GM04504 (cell line): ENCODE measurements at places on chromosomes 11 and 22.

GRCh38 chr22:23555118-23555517 is 25.0 kb downstream of the IGLL1 start:
- DNase-seq = no peak

GRCh38 chr22:20138417-20138738 is 6.8 kb downstream of the ZDHHC8 start:
- no peak for DNase-seq

GRCh38 chr11:119701591-119702549 is 27.1 kb downstream of the NECTIN1 start:
- DNase-seq = no peak

DNA sequence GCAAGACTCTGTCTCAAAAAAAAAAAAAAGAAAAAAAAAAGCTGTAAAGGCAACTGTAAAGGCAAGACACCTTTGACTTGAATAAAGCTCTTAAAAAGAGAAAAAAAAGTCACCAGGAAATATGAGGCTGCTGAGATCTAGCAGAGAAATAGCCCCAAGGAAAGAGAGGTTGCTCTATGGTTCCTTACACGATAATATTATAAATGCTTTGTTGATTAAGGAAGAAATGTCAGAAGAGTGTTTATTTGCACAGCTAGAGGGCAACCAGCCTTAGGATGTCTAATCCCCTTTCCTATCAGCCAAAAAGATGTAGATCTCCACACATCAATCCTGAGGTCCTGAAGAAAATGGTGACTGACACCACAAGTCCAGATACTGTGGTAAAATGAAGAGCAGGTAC is 32.0 kb downstream of the RBFOX2 start:
- no peak for DNase-seq
